ENCODE measurements at places on chromosomes 16 and 17.
A peak's percentile ranks its signal among the peaks of the same experiment; 100 is the strongest.

DNA sequence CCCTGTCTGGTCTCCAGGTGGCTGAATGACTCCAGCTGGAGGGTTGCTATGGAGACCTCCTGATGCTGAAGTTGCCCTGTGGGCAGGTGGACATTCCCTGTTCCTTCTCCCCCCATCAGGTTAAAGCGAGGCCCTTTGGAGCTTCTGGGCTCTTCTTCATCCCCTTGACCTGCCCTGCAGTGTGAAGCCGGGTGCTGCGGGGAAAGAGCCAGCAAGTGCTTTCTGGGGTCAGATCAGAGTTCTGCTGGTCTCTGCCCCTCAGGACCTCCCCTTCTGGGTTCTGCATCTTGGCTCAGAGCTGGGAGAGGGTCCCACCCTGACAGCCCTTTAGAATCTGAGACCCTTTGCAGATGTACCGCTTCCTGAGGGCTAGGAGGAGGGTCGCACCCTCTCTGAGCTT lies 25.1 kb downstream of the NKD1 start:
- no peak for DNase-seq

DNA sequence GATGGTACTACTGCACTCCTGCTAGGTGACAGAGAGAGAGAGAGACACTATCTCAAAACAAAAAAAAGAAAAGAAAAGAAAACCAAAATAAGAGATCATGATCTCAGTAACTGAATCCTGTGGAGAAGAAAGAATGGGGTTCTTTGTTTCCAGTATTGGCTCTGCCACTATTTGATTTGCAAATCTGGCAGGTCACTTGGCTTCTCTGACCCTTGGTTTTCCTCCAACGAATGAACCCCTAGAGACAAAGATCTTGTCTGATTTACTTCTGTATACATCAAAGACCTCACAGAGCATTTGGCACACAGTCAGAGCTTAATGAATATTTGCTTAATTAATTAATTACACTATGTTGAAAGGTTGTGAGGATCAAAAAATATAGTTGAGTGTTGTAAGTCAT lies 47.9 kb upstream of the NLK start:
- no peak for DNase-seq

- peak; percentile 36 for DNase-seq
Measured at GRCh38 chr16:72247821-72248253, 75.9 kb upstream of the PMFBP1 start.

DNA sequence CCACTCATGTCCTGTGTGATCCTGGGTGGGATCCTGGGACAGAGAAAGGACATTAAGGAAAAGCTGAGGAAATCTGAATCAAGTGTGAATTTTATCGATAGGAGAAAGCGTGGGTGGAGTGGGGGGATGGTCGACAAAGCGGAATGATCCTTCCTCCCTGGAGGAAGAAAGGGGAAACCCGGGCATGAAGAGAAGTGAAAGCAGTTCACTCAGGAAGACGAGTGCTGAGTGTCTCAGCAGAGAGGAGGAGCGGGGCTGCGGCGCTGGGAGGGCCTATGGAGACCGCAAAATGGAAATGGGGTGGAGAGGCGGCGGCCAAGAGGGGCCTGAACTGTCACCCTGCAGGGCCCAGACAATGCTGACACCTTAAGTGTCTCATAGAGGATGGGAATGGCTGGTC lies 8.7 kb downstream of the ZDHHC7 start:
- no peak for DNase-seq

DNA sequence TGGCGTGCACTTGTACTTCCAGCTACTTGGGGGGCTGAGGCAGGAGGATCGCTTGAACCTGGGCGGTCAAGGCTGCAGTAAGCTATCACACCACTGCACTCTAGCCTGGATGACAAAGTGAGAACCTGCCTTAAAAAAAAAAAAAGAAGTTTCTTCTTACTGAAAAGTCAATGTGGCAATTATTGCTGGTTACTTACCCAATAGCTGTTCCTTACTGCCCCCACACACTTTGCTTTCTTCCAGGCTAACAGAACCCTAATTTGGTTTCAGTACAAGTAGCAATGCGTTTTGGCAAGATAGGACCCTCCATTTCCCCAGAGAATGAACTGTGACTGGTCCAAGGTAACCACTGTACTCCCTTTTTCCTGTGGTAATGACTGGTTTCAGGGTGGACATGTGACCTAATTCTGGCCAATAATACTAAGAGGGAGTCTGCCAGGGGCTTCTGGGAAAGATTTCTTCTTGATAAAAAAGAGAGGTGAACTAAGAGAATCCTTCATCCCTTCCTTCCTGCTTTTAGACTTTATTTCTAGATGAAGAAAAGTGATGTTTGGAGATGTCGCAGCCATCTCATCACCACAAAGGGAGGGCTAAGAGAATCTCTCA lies 58.8 kb upstream of the MSI2 start:
- no peak for DNase-seq

Measured in GM03348 (cell line).